ENCODE measurements at places on chromosomes 1 and 21.

DNA sequence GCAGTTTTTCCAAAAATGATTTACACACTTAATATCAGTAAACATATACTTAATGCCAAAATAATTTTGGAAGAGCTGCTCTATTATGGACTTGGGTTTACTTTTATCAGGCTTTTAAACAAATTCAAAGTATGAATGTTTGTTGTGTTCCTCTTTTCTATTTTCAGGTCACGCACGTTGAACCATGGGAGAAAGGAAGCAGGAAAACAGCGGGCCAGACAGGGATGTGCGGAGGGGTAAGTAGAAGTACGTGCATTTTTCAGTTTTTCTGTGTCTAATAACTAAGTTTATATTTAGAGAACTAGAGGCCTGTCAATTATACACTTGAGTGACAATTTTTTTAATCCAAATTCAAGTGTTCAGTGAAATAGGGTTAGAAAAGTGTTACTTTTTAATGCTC is 3.4 kb downstream of the PRPF38B start:
- DNase-seq = no peak

DNA sequence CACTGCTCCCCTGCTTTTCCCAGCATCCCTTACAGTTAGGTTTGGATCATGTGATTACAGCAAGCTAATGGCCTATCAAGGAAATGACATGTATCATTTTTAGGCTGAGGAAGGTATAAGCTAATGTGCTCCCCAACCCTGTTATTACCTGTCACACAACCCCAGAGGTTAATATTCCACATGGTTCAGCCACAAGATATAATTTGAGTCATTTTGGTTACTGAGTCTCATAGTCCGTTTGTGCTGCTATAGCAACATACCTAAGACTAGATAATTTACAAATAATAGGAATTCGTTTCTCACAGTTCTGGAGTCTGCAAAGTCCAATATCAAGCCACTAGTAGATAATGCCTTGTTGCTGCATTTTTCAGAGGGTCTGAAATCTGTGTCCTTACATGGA is 29.1 kb upstream of the SLC16A1 start:
- no peak for DNase-seq

GRCh38 chr21:36735724-36736320 is 36.9 kb downstream of the SIM2 start:
- DNase-seq = no peak

DNA sequence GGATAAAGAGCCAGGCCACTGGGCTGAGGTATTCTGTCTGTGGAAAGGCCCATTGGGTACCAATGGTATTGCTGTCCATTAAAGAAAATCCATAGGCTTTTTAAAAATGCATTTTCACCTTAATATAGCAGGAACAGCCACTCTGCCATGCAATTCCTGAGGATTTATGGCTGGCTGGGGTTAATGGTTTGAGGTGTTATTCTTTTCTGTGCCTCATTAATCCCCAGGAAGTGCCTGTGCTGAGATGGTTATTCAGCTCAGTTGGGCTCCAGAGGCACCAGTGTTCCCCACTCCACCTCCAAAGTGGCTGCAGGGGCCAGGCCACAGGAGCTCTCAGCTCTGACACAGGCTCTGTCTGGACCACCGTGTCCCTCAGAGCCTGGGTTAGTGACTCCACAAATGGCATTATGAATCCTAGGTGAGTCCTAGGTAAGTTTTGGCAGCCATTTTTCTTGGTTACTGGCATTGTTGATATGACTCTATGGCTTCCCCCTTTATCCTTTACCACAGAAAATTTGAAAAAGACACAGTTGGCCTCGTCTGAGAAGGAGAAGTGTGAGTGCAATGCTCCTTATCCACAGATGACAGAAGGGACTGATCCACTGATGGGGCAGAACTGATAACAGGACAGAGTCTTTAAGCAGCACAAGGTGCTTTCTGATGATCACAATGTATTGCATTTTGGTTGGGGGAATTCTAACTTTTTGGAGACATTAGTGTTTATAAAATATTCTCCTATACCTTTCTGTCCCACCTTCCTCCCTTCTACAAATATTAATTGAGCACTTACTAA is 2.2 kb upstream of the PAPPA2 start:
- no peak for DNase-seq

GRCh38 chr1:2021550-2021949 is 2.4 kb downstream of the GABRD start:
- DNase-seq = no peak

GRCh38 chr1:96416111-96416595 is 305.4 kb upstream of the PTBP2 start:
- DNase-seq = no peak

- no peak for DNase-seq
Measured at GRCh38 chr21:26457817-26458216, 115.3 kb downstream of the CYYR1 start.
